ENCODE measurements at places on chromosomes 7 and 10. TPM values are rescaled to one million over a fixed set of nuclear protein-coding genes. Genes with fewer than 3 reads are reported as not detected.

The UCMA gene
- total RNA-seq: not detected

- ATAC-seq: no peak
Observed at GRCh38 chr7:44755698-44756627, 7.3 kb downstream of the ZMIZ2 start.

DNA sequence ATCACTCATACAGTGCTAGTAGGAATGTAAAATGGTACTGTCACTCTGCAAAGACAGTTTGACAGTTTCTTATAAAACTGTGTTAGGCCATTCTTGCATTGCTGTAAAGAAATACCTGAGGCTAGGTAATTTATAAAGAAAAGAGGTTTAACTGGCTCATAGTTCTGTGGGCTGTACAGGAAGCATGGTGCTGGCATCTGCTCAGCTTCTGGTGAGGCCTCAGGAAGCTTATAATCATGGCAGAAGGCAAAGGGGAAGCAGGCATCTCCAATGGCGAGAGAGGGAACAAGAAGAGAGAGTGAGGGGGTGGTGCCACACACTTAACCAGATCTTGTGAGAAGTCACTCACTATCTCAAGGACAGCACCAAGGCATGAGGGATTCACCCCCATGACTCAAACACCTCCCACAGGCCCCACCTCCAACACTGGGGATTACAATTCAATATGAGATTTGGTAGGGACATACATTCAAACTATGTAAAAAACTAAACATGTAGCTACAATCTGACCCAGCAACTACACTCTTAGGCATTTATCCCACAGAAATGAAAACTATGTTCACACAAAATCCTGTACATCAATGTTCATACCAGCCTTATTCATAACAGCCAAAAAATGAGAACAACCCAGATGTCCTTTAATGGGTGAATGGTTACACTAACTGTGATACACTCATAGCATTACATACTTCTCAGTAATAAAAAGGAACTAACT, 5.0 kb downstream of the ALDH18A1 start:
- ATAC-seq: no peak

- no peak for ATAC-seq
Observed at GRCh38 chr7:143846692-143847091, 55.3 kb downstream of the TCAF1 start.

- no peak for ATAC-seq
Observed at GRCh38 chr7:151392002-151392401, 17.8 kb downstream of the WDR86 start.

- no peak for ATAC-seq
Observed at GRCh38 chr10:100927266-100927665, 14.5 kb downstream of the SLF2 start.

- no peak for ATAC-seq
Observed at GRCh38 chr10:24900888-24901685, 51.3 kb downstream of the PRTFDC1 start.

DNA sequence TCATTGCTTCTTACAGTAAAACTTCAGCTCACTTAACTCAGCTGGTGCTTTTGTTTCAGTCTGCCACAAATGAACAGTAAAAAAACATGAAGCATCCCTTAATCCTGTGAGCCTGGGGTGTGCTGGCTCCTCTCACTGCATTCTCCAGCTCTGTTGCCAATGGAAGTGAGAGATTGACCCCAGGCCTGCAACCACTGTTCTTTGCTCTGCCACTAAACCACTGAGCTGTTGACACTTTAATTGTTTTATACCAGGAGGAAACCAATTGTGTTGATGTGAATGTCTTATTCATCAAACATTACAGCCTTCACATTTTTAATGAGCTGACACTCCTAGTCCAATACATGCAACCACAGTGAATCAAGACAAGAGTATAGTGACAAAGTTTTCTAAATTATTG, 69.4 kb upstream of the FZD1 start:
- ATAC-seq: peak; percentile 86

- ATAC-seq: no peak
Observed at GRCh38 chr7:28230261-28230660, 49.7 kb upstream of the JAZF1 start.

DNA sequence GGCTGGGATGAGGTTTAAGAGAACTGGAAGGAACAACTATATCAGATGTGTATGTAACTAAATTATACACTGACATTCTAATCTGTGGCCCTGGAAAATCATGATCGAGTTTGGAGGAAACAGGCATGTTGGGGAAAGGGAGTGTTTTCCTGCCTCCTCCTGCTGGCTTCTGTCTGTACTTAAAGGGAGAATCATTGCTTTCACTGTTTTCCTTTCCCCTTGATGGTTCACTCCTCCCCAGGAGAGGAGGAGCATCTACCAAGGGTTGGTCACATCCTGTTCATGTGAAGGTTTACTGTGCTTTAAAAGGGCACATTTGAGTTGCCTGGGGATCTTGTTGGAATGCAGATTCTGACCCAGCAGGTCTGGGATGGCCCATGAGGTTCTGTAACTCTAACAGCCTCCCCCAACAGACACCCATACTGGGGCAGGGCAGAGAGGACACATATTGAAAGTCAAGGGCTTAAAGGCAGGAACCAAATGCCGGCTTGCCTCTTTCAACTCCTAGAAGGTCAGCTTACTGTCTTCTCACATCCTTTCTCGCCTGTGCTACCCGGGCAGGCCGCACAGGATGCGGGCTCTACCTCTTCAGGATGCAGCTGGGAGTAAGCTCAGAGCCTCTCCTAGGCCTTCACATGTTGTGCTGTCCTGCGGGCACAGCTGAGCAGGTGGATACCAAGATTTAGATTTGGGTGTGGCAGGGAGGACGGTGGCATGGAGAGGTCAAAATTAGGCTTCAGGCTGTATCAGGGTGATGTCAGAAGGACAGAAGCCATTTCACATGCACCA, 694.8 kb downstream of the KCNMA1 start:
- no peak for ATAC-seq
